ENCODE measurements at places on chromosomes 6 and 20. TPM values are rescaled to one million over a fixed set of nuclear protein-coding genes. Genes with fewer than 3 reads are reported as not detected.

GRCh38 chr6:155154158-155154830 is 109.5 kb upstream of the CLDN20 start:
- peak; percentile 79 for DNase-seq

GRCh38 chr20:48789185-48789668 is 38.6 kb downstream of the PREX1 start:
- no peak for DNase-seq

GRCh38 chr6:138160329-138161087 is 1.2 kb upstream of the ARFGEF3 start:
- no peak for DNase-seq

DNA sequence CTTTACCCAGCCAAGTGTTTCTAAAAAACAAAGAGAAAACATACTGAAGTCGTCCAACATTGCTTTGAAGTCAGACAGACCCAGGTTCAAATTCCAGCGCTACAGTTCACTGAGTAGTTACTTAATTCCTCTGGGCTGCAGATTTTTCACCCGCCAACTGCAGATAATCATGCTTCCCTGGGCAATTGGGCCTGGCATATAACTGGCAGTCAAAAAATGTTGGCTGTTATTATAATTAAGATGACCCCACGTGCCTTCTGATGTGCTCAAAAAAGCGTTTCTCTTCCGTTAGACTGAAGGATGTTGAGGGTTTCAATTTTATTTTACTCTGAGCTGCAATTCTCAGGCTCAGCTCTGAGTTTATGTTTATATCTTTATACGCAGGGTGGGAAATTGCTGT is 156.1 kb upstream of the CITED2 start:
- no peak for DNase-seq

RAB32 gene
- 230 TPM for total RNA-seq

SCGN gene
- not detected for total RNA-seq

PAK5 gene
- not detected for total RNA-seq

TRIM10 gene
- not detected for total RNA-seq

RRAGD gene
- total RNA-seq: 3.4 TPM
